HCT116 (cell line): ENCODE measurements at places on chromosomes 6 and 20.

DNA sequence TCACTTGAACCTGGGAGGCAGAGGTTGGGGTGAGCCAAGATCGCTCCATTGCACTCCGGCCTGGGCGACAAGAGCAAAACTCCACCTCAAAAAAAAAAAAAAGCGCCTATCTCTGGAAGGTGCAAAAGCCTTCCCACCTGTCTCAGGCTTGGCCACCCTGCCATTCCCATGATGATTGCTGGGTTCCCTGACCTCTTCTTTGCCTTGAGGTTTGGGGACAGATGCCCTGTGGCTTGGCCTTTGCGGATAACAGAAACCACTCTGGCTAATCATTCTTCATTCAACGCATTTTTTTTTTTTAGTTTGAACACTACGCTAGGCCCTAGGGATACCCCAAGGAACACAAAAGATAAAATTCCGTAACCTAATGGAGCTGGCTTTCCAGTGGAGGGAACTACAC, 6.8 kb upstream of the HMGA1 start:
- peaks cover 61% of the 10 kb centered on the region for H3K4me1 ChIP-seq
- no peak overlapping the region for H3K4me3 ChIP-seq
- H3K36me3 ChIP-seq, result no peaks in the 10 kb centered on the region
- H3K27me3 ChIP-seq, result no peaks in the 10 kb centered on the region
- no peak for DNase-seq
- H3K27ac ChIP-seq, result peak overlapping the region; percentile 87

- H3K27ac ChIP-seq, result no peak overlapping the region
- no peaks in the 10 kb centered on the region for H3K36me3 ChIP-seq
- H3K4me3 ChIP-seq, result no peak overlapping the region
Measured at GRCh38 chr6:39494998-39495397, 172.5 kb upstream of the KCNK16 start.

DNA sequence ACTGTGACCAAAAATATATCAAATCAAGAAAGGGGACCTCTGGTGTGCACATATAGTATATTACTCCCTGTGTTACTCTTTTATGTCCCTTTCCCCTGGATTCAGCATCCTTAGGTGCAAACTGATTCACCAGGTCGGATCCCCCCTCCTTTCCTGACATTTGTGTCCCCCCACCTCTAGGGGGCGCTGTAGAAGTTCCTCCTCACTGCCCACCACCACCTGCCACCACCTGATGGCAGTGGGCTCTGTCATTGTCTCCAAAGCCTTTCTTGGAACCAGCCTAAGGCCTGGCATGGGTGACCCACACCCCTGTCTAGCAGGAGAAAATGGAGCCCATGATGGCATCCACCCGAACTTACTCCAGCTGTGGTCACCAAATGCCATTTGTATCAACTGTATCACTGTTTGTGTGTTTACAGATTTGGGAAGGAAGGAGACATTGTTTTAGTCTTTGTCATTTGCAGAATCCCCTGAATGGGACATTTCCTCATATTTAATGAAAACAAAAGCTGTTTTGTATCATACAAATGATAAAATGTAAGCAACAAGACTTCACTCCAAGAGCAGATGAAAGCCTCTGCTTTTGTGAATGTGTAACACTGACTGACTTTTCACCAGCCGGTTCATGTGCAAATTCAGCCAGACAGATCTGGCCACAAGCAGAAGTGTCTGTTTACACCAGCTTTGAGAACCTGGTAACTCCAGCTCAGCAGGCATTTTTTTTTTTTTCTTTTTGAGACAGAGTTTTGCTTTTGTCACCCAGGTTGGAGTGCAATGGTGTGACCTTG, 66.2 kb downstream of the ARMC2 start:
- DNase-seq, result peak; percentile 32
- no peaks in the 10 kb centered on the region for H3K4me1 ChIP-seq
- no peaks in the 10 kb centered on the region for H3K36me3 ChIP-seq
- no peak overlapping the region for H3K4me3 ChIP-seq

- H3K27me3 ChIP-seq, result no peaks in the 10 kb centered on the region
- DNase-seq, result no peak
- no peak overlapping the region for H3K4me3 ChIP-seq
- H3K27ac ChIP-seq, result no peak overlapping the region
- peaks cover 6% of the 10 kb centered on the region; the same call in 1 of the 2 replicates for H3K4me1 ChIP-seq
Measured at GRCh38 chr6:81762132-81762531, 9.7 kb upstream of the TENT5A start.

GRCh38 chr20:14142171-14142570, 146.9 kb downstream of the MACROD2 start:
- H3K36me3 ChIP-seq, result no peaks in the 10 kb centered on the region
- no peak overlapping the region for H3K27ac ChIP-seq
- no peak overlapping the region for H3K4me3 ChIP-seq
- no peaks in the 10 kb centered on the region for H3K27me3 ChIP-seq
- DNase-seq, result peak; percentile 29
- no peaks in the 10 kb centered on the region for H3K4me1 ChIP-seq

GRCh38 chr20:40393197-40394079, 295.6 kb downstream of the MAFB start:
- no peak for DNase-seq
- H3K27ac ChIP-seq, result no peak overlapping the region
- no peaks in the 10 kb centered on the region for H3K36me3 ChIP-seq
- no peaks in the 10 kb centered on the region for H3K4me1 ChIP-seq

DNA sequence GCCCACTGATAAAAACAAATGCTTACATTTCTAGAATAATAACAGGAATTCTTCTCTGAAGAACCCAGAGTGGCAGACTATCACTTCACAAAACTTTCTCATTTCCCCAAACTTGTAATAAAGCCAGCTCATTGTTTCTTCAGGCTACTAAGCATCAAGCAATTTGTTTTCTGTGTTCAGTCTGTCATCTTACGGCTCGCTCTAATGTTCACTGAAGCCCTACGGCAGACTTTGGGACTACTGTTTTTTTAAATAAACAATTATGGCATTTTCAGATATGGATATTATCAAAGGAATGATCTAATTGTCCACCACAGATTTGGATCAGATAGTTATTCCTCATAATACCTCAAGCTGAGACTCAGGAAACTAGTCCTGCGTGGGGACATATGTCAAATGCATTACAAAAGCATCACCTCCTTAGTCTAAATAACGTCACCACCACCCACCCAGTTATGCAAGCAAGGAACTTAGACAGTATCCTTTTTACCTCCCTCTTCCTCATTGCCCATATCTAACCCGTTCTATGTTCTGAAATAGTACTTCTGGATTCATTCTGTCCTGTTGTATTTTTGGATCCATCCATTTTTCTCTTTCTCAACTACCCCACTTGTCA, 415.1 kb downstream of the PLCB1 start:
- H3K4me3 ChIP-seq, result no peak overlapping the region
- H3K4me1 ChIP-seq, result no peaks in the 10 kb centered on the region
- H3K27ac ChIP-seq, result no peak overlapping the region
- H3K27me3 ChIP-seq, result no peaks in the 10 kb centered on the region

GRCh38 chr6:90195094-90195829, 101.4 kb downstream of the BACH2 start:
- H3K4me3 ChIP-seq, result no peak overlapping the region
- no peaks in the 10 kb centered on the region for H3K36me3 ChIP-seq
- DNase-seq, result no peak
- no peaks in the 10 kb centered on the region for H3K27me3 ChIP-seq

- no peak for DNase-seq
- no peak overlapping the region for H3K4me3 ChIP-seq
- H3K27me3 ChIP-seq, result peaks cover 23% of the 10 kb centered on the region
Measured at GRCh38 chr20:40739841-40740240, 50.8 kb upstream of the MAFB start.

- peak overlapping the region; percentile 36 for H3K4me3 ChIP-seq
- H3K27me3 ChIP-seq, result no peaks in the 10 kb centered on the region
- peak overlapping the region; percentile 64 for H3K27ac ChIP-seq
- H3K4me1 ChIP-seq, result peaks cover 30% of the 10 kb centered on the region
Measured at GRCh38 chr6:131063764-131064272, 773 bp upstream of the EPB41L2 start.

GRCh38 chr6:36121787-36122494, 8.4 kb upstream of the MAPK13 start:
- no peaks in the 10 kb centered on the region for H3K36me3 ChIP-seq
- no peak overlapping the region for H3K27ac ChIP-seq
- no peaks in the 10 kb centered on the region for H3K27me3 ChIP-seq
- DNase-seq, result no peak
- H3K4me3 ChIP-seq, result no peak overlapping the region
- peaks cover 27% of the 10 kb centered on the region for H3K4me1 ChIP-seq

DNA sequence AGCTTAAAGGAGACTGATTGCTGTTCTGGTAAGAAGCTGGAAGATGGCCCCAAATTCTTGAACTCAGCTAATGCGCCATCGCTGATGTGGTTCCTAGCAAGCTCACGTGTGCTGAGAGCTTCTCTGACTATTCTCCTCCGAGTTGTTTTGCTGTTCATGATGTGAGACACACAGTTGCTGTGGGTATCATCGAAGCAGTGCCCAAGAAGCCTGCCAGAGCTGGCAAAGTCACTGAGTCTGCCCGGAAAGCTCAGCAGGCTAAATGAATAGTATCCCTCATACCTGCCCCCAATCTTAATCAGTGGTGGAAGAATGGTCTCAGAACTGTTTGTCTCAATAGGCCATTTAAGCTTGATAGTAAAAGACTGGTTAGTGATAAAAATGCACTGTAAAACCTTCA, 28.3 kb upstream of the BCLAF1 start:
- DNase-seq, result no peak
- H3K36me3 ChIP-seq, result no peaks in the 10 kb centered on the region

GRCh38 chr6:140909625-140910024, 1223.1 kb upstream of the GJE1 start:
- no peaks in the 10 kb centered on the region for H3K4me1 ChIP-seq
- H3K36me3 ChIP-seq, result no peaks in the 10 kb centered on the region
- H3K27me3 ChIP-seq, result no peaks in the 10 kb centered on the region
- no peak overlapping the region for H3K4me3 ChIP-seq

DNA sequence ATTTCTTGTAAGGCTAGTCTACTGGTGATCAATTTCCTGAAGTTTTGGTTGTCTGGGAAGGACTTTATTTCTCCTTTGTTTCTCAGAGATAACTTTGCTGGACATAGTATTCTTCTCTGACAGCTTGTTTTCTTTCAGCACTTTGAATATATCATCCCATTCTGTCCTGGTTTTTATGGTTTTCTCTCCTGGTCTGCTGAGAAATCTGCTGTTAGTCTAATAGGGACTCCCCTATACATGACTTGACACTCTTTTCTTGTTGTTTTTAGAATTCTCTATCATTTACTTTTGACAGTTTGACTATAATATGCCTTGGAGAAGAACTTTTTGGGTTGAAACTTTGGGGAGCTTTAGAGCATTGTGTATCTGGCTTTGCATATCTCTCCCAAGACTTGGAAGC, 112.5 kb downstream of the PRL start:
- H3K4me3 ChIP-seq, result no peak overlapping the region
- no peaks in the 10 kb centered on the region for H3K4me1 ChIP-seq
- no peaks in the 10 kb centered on the region for H3K27me3 ChIP-seq
- DNase-seq, result no peak
- H3K36me3 ChIP-seq, result no peaks in the 10 kb centered on the region

GRCh38 chr6:53803081-53803860, 8.5 kb downstream of the LRRC1 start:
- H3K4me3 ChIP-seq, result no peak overlapping the region
- H3K27ac ChIP-seq, result no peak overlapping the region
- peaks cover 9% of the 10 kb centered on the region; the same call in 1 of the 2 replicates for H3K4me1 ChIP-seq
- no peaks in the 10 kb centered on the region for H3K27me3 ChIP-seq
- DNase-seq, result no peak
- H3K36me3 ChIP-seq, result no peaks in the 10 kb centered on the region

DNA sequence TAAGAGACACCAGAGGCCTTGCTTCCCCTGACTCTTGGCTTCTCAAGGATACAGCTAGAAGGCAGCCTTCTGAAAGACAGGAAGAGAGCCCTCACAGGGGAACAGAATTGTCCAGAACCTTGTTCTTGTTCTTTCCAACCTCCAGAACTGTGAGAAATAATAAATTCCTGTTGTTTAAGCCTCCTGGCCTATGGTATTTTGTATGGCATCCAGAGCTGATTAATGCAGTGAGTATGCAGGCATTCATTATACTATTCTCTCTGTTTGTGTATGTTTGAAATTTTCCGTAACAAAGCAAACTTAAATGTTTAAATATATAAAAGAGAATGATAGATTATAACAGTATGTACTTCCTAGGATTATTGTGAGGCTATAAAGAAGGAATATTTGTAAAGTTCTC, 903.4 kb upstream of the FLRT3 start:
- DNase-seq, result no peak
- no peaks in the 10 kb centered on the region for H3K4me1 ChIP-seq
- H3K4me3 ChIP-seq, result no peak overlapping the region
- no peak overlapping the region for H3K27ac ChIP-seq
- H3K36me3 ChIP-seq, result no peaks in the 10 kb centered on the region
- no peaks in the 10 kb centered on the region for H3K27me3 ChIP-seq

GRCh38 chr20:33671573-33672288, 2.5 kb downstream of the NECAB3 start:
- no peaks in the 10 kb centered on the region for H3K27me3 ChIP-seq
- H3K4me1 ChIP-seq, result peaks cover 15% of the 10 kb centered on the region
- H3K36me3 ChIP-seq, result peaks cover 23% of the 10 kb centered on the region; the same call in 1 of the 2 replicates
- H3K4me3 ChIP-seq, result no peak overlapping the region
- DNase-seq, result no peak

- no peaks in the 10 kb centered on the region for H3K4me1 ChIP-seq
- H3K36me3 ChIP-seq, result no peaks in the 10 kb centered on the region
- DNase-seq, result no peak
- no peak overlapping the region for H3K4me3 ChIP-seq
Measured at GRCh38 chr6:159331451-159331850, 162.3 kb downstream of the FNDC1 start.

GRCh38 chr6:6889601-6890000, 218.2 kb upstream of the RREB1 start:
- DNase-seq, result no peak
- H3K36me3 ChIP-seq, result no peaks in the 10 kb centered on the region
- no peak overlapping the region for H3K27ac ChIP-seq
- no peaks in the 10 kb centered on the region for H3K4me1 ChIP-seq
- no peak overlapping the region for H3K4me3 ChIP-seq
- no peaks in the 10 kb centered on the region for H3K27me3 ChIP-seq

DNA sequence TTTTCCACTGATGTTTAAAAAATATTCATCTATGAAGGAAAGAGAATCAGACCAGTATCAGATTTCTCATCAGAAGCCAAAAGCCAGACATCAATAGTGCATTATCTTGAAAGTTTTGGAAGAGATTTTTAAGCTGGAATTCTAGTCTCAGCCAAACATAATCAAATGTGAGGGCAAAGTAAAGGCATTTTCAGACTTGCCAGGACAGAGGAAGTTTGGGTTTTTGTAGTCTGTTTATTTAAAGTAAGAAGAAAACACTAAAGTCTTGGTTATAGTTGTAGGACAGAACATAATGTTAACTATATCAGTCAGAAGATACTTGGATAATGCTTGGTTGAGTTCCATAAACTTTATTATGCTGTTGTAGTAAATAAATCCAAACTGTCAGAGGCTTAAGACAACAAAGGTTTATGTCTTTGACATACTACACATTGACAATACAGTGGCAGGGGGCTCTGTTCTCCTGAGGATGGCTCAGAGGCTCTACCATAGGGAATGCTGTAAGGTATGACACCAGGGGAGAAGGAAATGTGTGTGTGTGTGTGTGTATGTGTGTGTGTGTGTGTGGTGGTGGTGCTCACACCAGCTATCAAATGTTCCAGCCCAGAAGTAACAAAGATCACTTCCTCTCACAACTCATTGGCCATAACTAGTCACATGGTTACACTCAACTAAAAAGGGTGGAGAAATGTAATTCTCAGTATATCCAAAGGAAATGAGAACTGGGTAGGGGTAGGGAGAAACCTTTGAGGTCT, 26.7 kb upstream of the YWHAB start:
- no peak for DNase-seq
- H3K4me3 ChIP-seq, result no peak overlapping the region
- H3K36me3 ChIP-seq, result no peaks in the 10 kb centered on the region
- H3K27ac ChIP-seq, result no peak overlapping the region
- no peaks in the 10 kb centered on the region for H3K27me3 ChIP-seq
- H3K4me1 ChIP-seq, result peaks cover 4% of the 10 kb centered on the region
